Upper lobe of right lung (tissue), 1 donor: ENCODE measurements at places on chromosomes 2 and 18.

DNA sequence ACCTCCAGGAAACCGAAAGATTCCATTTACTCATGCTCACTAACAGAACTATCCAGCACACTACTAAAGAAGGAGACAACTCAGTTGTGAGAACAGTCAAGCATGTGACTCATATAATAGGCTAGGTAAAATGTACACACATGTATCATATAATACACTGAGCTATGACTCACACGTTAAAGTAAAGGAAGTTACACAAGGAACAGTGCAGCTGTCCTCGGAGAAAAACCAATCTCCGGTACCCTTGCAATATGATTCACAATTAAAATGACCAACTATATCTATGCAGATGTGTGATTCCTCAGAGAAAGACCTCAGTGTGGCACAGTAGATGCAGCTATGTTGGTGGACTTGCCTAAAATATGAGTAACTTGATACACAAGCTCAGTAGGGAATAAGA, 76.5 kb downstream of the STRN start:
- DNase-seq, result no peak

- DNase-seq, result peak; percentile 79
Observed at GRCh38 chr2:20618468-20618885, 32.4 kb downstream of the HS1BP3 start.

GRCh38 chr2:127023504-127023903, 83.5 kb downstream of the BIN1 start:
- DNase-seq, result no peak

DNA sequence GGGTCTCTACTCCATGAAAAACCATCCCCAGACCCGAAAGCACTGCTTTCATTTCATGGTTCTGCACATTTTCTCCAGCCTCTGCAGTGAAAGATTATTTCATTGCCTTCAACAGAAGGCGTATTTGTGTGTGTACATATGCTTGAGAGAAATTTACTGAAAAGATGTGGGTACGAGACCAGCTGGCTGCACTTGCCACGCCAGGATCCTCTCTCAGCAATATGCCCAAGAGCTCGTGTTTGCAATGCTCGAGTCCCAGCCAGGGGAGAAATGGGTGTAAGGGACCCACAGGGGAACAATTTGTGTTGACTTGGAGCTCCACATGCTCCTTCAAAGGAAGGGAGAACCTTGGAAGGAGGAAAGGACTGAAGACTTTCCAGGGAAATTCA, 37.3 kb downstream of the TMEM177 start:
- no peak for DNase-seq

GRCh38 chr2:108574332-108574731, 40.1 kb downstream of the LIMS1 start:
- DNase-seq, result no peak

DNA sequence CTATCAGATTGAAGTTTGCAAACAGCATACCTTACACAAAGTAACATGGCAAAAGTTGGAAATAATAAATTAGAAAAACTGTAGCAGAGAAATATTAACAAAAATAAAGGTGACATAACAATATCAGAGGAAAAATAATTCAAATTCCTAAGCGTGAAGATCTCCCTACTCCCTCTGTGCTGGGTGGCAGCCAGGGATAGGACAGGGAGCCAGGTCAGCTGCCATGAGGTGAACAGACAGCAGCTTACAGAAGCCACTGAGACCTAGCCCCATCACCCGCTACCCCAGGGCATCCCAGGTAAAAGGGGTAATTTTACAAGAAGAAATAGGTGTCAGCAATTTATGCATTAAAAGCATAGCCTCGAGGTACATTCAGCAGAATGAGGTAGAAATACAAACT, 423.8 kb upstream of the HS6ST1 start:
- no peak for DNase-seq

GRCh38 chr2:117603567-117603966, 210.9 kb upstream of the DDX18 start:
- DNase-seq, result no peak

- no peak for DNase-seq
Observed at GRCh38 chr2:6863792-6864191, 1.9 kb downstream of the CMPK2 start.

DNA sequence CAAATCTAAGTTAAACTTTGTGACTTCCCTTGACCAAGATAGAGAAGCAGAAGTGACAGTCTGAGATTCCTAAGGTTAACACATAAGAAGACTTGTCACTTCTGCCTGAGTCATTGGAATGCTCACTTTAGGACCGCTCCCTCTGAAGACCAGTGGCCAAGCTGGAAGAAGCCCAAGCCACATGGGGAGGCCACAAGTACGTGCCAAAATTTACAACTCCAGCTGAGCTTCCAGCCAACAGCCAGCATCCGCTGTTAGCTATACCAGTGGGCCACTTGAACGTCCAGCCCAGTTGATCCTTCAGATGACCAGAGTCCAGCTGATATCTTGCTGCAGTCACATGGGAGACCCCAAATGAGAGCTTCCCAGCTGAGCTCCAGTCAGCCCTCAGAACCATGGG, 18.1 kb upstream of the ANTXR1 start:
- DNase-seq, result no peak

- no peak for DNase-seq
Observed at GRCh38 chr2:182933629-182934028, 67.2 kb upstream of the FRZB start.

DNA sequence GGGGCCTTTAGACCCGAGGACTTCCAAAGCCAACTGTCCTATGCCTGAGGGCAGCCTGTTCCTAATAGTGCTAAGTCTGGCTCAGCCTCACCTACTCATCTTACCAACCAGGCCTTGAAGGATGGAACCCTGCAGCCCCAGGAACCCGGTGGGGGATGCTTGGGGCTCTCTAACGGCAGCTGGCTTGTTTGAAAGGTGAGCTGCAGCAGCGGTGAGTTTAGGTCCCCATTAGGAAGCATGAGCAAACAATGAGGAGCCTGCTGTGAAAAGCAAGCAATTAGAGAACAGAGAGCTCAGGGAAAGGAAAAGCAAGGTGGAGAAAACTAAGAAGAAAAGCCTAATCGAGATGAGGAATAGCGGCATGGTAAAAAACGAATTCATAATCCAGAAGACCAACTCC, 39.9 kb downstream of the SP110 start:
- no peak for DNase-seq

DNA sequence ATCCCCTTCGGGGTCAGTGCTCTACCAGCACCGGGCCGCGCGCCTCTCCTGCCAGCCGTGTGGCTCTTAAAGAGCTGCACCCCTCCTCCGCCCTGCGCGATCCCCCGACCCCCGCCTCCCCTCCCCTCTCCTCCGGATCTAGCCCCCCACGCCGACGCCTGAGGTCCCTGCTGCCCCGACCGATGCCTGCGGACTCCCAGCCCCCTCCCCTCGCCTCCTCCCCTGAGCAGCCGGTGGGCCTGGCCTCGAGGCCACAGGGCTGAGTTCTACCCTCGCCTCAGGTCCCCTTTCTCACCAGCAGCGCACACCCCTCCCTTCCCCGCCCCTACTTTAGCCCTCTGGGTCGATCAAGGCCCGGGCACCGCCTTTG, 5.8 kb upstream of the SIX3 start:
- DNase-seq, result no peak

GRCh38 chr18:54330768-54331548, 26.7 kb downstream of the STARD6 start:
- no peak for DNase-seq

DNA sequence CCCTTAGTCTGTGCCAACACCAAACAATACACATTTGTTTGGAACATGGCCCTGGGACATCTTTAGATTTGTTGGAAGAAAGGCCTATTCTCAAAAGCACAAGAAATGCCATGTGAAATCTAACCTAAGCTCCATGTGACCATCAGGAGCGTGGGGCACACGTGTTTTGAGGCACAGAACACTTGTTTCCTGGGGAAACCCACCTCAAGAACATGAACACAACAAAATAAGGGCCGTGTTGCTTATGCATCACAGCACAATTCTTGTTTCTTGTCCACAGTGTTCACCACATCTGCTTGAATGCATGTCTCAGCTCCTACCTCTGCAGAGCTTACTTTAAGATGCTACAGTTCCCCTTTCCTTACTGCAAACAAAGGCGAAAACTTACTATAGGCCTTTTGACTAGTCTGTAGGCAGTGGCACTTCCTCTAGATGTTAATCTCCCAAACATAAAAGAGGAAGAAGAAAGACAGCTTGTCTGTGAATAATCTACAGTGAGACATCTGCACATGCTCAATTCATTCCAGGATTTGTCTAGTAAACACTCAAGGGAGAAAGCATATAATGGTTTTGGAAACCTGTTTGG, 165.0 kb downstream of the ANKRD44 start:
- no peak for DNase-seq

DNA sequence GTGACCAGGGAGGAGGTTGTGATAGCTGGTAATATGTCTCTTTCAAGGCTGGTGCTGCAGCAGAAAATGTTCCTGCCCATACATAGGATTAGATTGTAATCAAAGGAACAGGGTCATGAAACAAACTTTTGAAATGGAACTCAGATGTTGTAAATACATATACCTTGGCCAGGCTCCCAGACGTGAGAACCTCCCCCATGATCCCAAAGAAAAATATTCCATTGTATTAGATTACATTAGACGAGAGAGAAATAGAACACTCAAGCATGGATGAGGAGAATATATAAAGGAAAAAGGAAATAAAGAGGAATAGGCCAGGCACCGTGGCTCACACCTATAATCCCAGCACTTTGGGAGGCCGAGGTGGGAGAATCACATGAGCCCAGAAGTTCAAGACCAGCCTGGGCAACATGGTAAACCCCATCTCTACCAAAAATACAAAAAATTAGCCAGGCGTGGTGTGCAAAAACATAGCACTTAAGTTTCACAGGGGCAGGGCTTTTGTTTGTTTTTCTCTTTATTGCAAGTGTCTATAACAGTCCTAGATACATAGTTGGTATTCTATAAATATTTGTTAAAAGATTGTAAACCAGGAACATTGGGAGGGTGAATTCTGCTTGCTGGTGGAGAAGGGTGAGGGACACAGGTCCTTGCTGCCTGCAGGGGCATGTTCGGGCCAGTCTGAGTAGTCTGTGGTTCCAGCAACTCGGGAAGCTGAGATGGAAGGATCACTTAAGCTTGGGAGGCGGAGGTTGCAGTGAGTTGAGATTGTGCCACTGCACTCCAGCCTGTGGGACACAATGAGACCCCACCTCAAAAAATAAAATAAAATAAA, 52.8 kb downstream of the RPL37A start:
- DNase-seq, result no peak

GRCh38 chr2:203238292-203238703, 520 bp upstream of the CYP20A1 start:
- DNase-seq, result no peak

DNA sequence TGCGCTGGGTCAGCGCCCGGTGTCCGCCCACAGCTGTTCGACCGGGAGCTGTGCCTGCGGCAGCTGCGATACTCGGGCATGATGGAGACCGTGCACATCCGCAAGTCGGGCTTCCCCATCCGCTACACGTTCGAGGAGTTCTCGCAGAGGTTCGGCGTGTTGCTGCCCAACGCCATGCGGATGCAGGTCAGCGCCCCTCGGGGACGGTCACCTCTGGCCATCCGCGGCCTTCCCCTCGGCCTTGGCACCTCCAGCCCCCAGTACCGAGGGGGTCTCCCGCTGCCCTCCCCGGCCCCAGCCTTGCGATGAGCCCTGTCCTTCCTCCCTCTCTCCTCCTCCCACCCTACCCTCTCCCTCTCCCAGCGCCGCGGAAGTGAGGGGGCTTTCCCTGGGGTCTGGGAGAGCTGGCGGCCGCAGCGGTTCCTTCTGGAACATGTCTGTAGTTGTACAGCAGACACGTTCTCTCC, 53.2 kb upstream of the GPR17 start:
- DNase-seq, result peak; percentile 53

DNA sequence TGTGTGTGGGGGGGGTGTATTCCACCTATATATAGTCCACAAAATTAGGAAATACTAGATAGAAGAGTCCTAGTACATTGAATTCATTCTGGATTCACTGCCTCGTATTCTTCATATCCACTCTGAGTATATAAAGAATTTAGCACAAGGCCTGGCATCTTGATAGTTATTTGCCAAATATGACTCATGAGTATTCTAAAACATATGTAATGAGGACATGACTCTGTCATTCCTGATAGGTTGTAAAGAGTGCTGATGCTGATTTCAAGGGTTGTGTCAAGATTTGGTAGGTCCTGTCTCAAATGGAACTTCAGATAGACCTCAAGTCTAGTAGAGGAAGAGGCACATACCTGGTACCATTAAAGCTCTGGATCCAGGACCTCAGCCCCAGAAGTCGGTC, 173.4 kb upstream of the BOD1L2 start:
- DNase-seq, result no peak

DNA sequence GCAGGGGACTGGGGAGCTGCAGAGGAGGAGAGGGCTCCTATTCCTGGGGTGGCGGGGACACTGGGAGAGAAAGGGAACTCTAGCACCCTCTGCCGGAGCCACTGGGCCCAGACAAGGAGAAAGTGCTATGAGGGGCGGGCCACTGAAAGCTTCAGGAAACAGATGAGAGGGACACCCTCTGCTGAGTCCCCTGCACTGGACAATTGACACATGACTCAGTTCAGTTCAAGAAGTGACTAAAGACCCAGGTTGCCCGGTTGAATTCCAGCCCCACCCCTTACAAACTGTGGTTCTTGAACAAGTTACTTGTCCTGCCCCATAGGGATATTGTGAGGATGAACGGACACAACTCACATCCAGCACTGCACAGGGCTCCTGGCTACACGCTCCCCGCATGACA, 5.0 kb downstream of the RUFY4 start:
- DNase-seq, result no peak

DNA sequence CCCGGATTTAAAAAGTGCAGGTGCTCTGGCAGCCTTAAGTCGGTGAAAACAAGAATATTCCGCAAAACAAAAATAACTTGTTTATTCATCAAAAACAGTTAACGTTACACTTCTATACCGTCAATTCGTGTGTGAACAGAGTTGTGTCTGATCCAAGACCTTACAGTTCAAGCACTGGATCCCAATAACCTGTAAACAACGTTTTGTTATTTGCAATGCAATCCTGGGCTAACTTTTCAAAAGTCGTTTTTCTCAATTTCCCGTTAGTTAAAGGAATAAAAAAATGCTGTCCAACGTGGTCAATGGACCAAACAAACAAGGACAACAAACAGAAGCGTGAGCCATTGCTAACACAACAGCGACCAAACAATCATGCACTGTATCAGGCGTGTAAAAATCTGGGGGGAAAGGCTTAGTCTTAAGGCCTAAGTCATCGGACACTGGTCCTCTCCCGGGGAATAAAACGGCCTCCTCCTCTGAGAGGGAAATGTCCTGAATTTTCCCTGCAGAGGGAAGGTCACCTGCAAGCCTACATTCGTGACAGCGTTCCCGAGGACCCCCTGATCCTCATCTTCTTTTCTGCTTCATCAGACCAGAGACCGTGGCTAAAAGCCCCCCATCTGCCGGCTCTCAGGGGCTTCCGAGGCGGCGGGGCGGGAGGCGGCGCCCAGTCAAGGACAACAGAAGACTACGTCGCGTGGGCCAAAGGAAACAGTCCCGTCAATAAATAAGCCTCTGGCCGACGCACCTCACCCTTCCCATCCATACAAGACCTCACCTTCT, 490 bp downstream of the NDUFS1 start:
- no peak for DNase-seq
